ENCODE measurements at places on chromosomes 2 and 18. TPM values are rescaled to one million over a fixed set of nuclear protein-coding genes. Genes with fewer than 3 reads are reported as not detected.

GRCh38 chr2:19456705-19457309 is 98.4 kb upstream of the OSR1 start:
- DNase-seq = no peak

GRCh38 chr2:62568983-62569837 is 63.2 kb upstream of the TMEM17 start:
- no peak for DNase-seq

- DNase-seq = no peak
These were observed 16.7 kb downstream of the CPSF3 start for GRCh38 chr2:9440058-9440727.

DNA sequence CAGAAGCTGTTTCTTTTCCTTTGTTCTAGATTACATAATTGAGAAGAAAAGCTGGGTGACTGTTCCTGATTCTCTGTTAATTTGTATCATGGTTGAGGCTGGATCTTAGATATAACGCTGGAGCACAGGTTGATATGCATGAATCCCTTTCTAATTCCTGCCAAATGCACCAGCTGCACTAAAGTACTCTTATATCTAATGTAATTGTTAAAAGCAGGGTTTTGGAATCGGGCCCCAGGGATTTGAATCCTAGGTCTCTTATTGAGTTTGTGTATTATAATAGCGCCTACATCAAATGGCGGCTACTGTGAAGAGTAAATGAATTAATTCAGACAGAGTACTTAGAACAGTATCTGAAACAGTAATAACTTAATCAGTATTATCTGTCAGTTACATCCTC is 80.4 kb downstream of the MC4R start:
- DNase-seq = no peak

DNA sequence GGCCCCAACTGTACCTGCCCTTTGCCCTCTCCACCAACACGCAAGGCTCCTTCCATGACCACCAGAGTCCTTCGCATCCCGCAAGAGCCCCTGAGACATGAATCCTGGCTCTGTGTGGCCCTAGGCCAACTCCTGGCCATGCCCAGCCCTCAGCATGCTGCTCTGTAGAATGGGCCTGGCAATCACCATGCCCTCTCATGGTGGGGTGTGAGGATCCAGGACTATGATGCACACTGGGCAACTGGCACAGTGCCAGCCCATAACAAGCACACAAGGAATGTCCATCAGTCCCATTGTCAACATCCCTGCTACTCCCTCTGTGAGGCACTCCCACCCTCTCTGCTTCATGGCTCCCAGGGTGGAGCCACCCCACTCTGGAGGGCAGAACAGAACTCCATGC is 44.7 kb downstream of the FER1L5 start:
- no peak for DNase-seq

DNA sequence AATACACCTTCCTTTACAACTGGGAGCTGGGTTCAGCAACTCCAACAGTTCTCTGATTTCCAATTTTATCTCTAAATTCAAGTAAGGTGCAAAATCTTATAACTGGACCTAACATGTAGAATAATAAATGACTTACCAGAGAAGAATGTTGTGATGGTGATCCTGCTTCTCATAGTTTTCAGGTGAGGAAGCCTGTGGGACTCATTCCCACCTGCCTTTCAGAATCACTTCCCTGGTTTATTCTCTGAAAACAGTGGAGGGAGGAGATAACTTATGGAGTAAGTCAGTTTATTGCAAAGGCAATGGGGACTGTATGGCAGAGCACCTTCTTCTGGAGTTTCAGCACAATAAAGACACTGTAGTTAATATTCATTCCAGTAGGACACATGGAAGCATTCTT is 1188.2 kb upstream of the FAM98A start:
- DNase-seq = no peak

- DNase-seq = no peak
These were observed 62.7 kb downstream of the PKP4 start for GRCh38 chr2:158519481-158519880.

- DNase-seq = no peak
These were observed 96.2 kb upstream of the B3GNT7 start for GRCh38 chr2:231299267-231299666.

GRCh38 chr2:124025891-124026434 is 876 bp downstream of the CNTNAP5 start:
- no peak for DNase-seq

DNA sequence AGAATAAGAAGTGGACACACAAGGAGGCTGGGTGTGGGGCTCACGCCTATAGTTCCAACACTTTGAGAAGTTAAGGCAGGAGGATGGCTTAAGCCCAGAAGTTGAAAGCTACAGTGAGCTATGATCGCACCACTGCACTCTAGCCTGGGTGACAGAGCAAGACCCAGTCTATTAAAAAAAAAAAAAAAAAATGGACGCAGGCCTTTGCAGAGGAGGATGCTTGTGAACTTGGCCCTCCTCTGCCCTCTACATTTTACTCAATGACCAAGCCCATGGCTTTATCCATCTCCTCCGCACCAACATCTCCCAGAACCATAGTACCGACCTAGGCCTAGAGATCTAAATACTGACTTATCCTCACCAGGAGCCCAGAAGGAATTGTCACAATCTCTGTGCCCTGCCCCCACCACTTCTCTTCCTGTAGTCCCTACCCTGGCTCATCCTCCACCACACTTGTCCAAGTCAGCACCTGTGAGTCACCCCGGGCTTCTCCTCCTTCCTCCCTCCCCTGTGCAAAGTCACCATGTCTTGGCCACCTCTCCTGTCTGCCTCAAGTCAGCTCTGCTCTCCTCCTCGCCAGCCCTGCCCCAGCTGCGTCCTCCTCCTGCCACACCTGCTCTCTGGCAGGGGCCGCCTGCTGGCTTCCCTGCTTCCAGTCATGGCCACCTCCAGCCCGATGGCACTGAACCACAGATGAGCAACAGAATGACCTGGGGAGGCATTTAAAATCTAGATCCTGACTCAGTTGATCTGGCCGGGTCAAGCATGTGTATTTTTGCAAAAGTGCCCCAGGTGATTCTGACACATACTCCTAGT is 35.8 kb upstream of the ASPRV1 start:
- no peak for DNase-seq

GRCh38 chr2:105909215-105909614 is 164.5 kb downstream of the NCK2 start:
- DNase-seq = no peak

DNA sequence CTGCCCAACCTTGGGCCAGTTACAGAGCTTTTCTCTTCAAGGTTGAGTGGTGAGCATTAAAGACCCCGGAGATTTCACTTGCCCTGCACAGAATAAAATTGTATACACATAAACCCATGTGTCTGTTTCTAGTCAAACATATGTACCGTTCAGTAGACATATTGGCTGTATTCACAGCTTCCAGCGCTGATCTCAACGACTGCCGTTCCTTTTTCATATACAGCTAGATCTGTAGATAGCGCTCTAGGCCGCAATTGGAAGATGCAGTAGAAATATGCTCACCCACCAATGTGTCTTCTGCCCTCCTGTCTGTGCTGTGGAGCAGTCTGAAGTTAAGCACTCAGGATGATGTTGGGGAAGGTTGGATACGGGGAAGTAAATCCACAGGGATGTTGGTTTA is 317.7 kb downstream of the SETBP1 start:
- DNase-seq = no peak

GRCh38 chr2:29222381-29223179 is 107.4 kb downstream of the CLIP4 start:
- DNase-seq = no peak

- no peak for DNase-seq
These were observed 223.0 kb upstream of the DPP10 start for GRCh38 chr2:114219456-114219855.

GRCh38 chr2:40208463-40208862 is 243.4 kb downstream of the SLC8A1 start:
- DNase-seq = no peak

DNA sequence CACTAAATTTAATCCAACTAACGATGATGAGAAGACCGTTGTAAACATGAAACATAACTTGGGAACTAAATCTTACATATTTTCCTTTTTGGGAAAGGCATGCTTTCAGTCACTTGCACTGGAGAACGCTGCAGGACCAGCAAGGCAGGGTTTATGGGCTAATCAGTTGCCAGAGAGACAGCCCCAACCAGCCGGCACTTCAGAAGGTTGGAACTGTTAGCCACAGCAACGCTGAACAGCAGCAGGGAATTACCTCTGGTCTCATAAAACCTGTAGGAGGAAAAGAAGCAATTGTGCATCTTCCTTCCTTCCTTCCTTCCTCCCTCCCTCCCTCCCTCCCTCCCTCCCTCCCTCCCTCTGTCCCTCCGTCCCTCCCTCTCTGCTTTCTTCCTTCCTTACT is 33.9 kb upstream of the SIX2 start:
- no peak for DNase-seq

DNA sequence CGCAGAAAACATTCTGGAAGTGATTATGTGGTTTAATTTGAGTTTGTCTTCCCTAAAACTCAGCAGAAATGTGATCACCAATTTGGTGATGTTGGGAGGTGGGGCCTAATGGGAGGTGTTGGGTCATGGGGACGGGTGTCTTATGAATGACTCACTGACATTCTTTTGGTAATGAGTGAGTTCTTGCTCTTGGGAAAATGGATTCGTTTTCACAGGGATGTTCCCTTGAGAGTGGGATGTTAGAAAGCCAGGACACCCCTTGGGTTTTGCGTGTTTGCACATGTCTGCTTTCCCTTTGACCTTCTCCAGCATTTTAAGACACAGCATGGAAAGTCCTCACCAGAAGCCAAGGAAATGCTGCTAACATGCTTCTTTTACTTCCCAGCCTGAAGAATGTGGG is 321.5 kb upstream of the NT5C1B start:
- DNase-seq = no peak

- DNase-seq = no peak
These were observed 11.5 kb upstream of the TRIB2 start for GRCh38 chr2:12705230-12705629.

- DNase-seq = no peak
These were observed 162.0 kb downstream of the CAPN13 start for GRCh38 chr2:30645081-30645744.

- DNase-seq = no peak
These were observed 1224.8 kb upstream of the ZEB2 start for GRCh38 chr2:145744541-145745386.

- no peak for DNase-seq
These were observed 284.0 kb upstream of the HS6ST1 start for GRCh38 chr2:128602699-128603101.

GRCh38 chr2:197705912-197706838 is 1.0 kb downstream of the MARS2 start:
- DNase-seq = no peak

ARMC9 gene
- 0.15 TPM for total RNA-seq

SIX3 gene
- total RNA-seq = not detected

UGT1A9 gene
- total RNA-seq = not detected

MREG gene
- total RNA-seq = 10.8 TPM

GYPC gene
- 75.2 TPM for total RNA-seq

GTF2A1L gene
- total RNA-seq = not detected

IL1RL2 gene
- not detected for total RNA-seq

NCKAP5 gene
- total RNA-seq = not detected

UGT1A1 gene
- total RNA-seq = not detected

All from CD4-positive, CD25-positive, alpha-beta regulatory T cell (primary cell).